Globus pallidus (tissue), 1 donor: ENCODE measurements at places on chromosomes 5 and 9.
A peak's percentile ranks its signal among the peaks of the same experiment; 100 is the strongest.

DNA sequence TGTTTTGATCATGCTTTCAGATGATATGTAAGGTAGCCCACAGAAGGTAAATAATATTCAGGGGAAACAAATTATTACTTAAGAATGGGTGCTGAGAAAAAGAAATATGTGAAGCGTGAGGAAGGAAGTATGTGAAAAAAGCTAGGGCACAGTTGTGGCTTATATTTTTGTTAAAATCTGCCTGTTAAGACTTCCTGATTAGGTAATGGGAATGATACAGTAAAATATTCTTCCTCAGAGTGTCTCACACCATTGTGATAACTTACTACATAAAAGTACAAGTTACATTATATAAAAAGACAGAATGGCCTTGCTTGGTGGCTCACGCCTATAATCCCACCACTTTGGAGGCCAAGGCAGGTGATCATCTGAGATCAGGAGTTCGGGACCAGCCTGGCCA is 18.7 kb upstream of the PARP8 start:
- no peak for DNase-seq

DNA sequence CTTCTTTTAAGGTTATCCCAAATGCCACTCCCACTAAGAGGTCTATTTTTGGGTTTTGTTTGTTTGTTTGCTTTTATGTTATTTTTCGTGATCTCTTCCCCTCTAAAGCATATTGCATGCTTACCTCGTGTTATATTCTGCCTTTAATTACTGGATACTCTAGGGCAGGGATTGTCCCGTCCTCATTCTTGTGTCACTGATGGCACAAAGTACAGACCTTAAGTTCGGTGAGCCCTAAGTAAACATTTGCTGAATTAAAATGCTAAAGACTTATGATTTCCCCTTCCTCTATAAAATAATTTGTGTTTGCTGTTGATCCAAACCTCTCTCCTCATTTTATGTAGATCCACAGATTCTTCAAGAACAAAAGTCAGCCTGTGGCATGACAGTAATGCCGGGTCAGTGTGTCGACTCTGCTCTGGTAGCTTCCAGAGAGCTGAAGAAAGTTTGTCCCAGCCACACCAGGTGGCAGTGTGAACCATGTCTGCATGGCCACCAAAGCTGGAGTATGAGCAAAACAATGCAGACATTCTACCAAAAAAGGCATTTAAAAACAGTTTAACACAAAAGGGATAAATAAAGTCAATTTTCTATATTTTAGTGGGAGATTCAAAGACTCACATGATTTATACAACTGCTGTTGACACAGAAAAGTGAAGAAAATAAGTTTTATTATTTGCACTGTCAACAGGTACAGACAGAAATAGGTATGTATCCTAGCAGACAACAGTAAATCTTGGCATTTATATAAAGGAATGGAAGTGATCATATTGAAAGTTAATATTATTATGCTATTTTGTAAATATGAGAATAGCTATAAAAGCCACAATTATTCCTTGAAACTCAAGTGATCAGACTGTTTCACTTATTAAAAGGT is 17.9 kb upstream of the POC5 start:
- DNase-seq: peak; percentile 68

- no peak for DNase-seq
Measured at GRCh38 chr5:161549106-161549505, 2.6 kb upstream of the GABRB2 start.

- DNase-seq: no peak
Measured at GRCh38 chr9:78835928-78836450, 539.1 kb downstream of the PSAT1 start.
